ENCODE measurements at places on chromosomes 3 and 15. TPM values are rescaled to one million over a fixed set of nuclear protein-coding genes. Genes with fewer than 3 reads are reported as not detected.

The RYK gene
- total RNA-seq = 42.4 TPM

The HYKK gene
- total RNA-seq = 4.0 TPM

The ARL14 gene
- total RNA-seq = not detected

The SMCO1 gene
- not detected for total RNA-seq

The ALAS1 gene
- total RNA-seq = 61.3 TPM

The SLC28A1 gene
- not detected for total RNA-seq

The P2RY13 gene
- not detected for total RNA-seq

The CSPG5 gene
- not detected for total RNA-seq

The TMEM40 gene
- not detected for total RNA-seq

The CCR9 gene
- not detected for total RNA-seq

The C3orf85 gene
- not detected for total RNA-seq

Measured in mammary microvascular endothelial cell (primary cell).